Fibroblast of skin of scalp (primary cell): ENCODE measurements at places on chromosomes 13 and 19.
A peak's percentile ranks its signal among the peaks of the same experiment; 100 is the strongest.

- DNase-seq: no peak
Observed at GRCh38 chr13:94859278-94859691, 146.9 kb upstream of the SOX21 start.

DNA sequence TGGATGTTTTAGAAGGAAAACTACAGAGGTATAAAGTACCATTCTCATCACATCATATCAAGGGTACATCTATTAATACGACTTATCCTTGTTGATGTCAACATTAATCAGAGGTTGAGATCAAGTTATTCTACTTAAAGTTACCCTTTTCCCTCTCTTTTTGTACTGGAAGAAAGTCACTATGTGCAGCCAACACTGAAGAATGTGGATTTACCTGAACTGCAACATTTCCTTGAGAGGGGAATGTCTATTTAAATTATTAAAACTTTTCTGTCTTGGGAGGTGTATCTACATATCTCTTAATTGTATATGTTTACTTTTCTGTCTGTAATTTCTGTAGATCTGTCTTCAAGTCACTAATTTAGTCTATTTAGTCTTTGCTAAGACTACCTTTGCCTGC lies 2.5 kb upstream of the FBXL3 start:
- DNase-seq: no peak

GRCh38 chr19:6161271-6161850 lies 25.9 kb downstream of the ACSBG2 start:
- no peak for DNase-seq

DNA sequence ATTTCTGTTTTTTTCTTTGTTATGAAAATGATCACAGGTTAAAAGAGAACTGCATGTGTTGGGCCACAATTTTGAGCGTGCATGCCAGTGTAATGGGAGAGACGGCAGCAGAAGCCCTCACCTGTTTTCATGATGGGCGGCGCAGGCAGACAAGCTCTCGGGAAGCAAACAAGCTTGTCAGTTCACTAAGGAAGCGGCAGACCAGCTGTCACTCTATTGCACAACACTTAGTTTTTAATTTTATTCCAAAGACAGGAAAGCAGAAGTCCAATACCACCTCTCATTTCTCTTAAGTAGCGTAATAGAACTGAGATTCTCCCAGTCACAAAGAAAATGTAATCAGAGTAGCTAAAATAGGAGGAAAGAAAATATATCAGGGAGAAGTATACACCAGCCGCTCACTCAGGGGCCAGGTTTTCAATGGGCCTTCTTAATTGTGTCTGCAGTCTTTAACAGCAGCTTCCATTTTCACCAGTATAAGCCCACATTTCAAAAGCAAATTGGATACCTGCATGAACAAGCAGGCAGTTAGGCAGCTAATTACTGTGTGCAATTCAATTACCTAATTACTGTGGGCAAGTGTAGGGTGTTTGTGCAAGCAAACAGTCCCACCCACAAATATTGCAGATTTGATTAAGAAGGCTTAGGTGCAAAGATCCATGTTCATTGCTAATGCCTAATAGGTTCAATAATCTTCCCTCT lies 711.4 kb downstream of the DIAPH3 start:
- DNase-seq: no peak

DNA sequence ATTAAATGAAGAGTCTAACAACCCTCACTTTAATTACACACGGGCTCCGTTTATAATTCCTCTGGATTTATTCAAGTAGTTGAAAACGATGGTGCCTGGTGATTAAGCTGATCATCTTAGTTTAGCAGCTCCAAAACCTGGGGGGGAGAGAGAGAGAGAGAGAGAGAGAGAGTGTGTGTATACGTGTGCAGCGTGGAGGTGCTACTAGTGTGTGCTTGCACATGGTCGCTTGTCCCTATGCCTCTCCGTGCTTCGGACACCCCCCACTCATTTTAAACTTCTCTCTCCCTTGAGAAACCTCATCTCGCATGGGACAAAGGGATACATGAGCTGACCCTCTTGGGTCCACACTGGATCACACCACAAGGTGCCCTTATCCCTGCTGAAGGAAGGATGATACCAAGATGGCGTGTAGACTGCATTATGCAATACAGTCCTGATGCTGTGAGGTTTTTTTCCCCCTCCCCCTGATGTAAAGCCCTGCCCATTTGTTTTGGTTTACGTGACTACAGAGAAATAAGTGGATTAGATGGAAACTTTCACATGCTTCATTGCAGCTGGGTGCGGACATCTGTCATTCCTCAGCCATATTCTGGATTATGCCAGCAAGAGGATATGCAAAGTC lies 320.8 kb downstream of the ZNF536 start:
- DNase-seq: peak; percentile 15

DNA sequence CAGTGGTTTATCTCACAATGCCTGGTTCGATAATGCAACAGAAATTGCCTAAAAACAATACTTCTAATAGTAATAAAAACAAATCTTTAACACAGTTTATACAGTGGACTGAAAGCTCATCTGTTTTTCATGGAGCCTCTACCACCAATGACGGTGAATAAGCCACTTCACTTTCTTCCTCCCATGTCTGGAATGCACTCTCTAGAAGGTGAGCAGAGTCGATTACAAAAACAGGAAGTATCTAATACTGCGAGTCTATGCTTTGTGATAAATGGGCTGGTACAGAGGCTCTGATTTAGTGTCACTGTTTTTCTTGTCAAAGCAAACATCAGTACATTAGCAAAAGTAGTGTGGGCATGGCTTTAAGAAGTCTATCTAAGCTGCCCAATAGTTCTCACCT lies 1348.6 kb upstream of the SLC10A2 start:
- no peak for DNase-seq

DNA sequence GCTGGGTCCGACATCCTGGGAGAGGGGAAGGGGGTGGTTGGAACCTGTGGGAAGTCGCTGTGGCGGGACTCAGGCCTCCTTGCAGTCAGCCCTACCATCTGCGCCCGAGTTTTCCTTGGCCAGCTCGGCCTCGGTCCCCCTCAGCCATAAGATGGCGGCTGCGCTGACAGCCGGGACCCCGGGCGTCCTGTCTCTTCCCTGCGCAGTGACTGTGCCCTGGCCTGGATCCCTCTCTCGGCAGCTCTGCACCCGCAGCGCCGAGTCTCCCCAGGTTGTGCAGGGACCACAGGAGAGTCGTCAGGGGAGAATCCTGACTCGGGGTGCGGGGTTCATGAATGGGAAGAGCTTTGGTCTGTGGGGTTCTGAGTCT lies 345 bp downstream of the ZNF257 start:
- DNase-seq: peak; percentile 0

- DNase-seq: peak; percentile 5
Observed at GRCh38 chr19:42467183-42467760, 24.5 kb upstream of the CXCL17 start.

DNA sequence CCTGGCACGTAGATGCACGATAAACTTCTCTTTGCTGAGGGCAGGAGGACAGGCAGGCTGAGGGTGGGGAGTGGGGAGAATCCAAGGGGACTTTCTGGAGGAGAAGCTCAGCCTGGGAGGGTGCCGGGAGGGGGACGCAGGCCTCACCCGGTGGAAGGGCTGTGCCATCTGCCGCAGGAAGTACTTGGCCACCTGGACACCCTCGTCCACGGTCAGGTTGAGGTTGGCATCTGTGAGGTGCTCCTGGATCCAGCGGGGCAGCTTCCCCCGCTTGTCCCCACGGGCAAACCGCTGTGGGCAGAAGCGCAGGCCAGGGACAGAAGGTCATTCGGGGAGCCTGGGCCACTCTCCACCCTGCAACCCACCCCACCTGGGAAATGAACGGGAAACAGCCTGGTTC lies 11.5 kb downstream of the KLC3 start:
- DNase-seq: no peak

DNA sequence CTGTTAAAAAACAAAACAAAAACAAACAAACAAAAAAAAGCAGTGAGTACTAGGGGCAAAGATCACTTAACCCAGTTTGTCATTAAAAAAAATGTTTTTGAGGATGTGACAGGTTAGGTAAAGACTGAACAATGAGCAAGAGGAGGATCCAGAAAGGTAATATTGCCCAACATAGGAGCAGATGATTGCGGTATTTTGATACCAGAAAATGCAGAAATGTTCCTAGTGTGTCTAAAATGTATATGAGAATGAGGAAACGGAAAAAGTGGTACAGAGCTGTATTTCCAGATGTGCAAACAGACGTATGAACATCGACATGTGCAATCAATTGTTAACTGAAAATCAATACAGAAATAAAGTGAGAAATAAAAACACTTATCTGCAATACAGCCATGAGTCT lies 4.9 kb upstream of the LILRA4 start:
- no peak for DNase-seq

- DNase-seq: no peak
Observed at GRCh38 chr19:10356431-10356830, 17.0 kb upstream of the ICAM3 start.

DNA sequence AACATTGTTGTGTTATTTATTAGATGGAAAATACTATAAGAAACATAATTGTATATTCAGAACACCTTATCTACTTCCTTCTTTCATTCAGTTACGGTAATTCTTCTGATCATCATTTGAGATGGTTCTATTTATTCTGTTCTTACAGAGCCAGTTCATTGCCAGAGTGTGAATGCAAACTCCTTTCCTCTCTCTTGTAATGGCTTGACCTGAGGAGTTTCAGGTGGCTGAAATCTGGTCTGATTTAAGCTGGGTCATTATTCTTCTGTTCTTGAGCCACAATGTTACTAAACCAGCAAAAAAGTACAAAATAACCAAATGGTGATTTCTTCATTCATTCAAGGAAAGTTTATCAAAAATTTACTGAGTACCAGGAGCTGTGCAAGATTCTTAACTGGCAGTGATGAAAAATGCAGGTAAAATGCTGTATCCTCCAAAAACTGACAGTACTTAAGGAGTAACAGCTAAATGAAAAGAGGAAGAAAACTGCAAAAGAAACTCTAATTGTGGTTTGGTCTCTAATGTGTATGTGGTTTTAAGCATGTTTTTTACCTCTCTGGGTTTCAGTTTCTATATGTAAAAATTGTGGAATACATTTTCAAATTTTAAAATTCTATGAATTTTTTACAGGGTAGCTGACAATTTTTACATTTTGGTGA lies 182.4 kb upstream of the UFM1 start:
- DNase-seq: no peak

GRCh38 chr13:97660594-97661260 lies 226.8 kb downstream of the RAP2A start:
- no peak for DNase-seq
